H9 (cell line): ENCODE measurements at places on chromosomes 2 and 18. TPM values are rescaled to one million over a fixed set of nuclear protein-coding genes. Genes with fewer than 3 reads are reported as not detected.
A peak's percentile ranks its signal among the peaks of the same experiment; 100 is the strongest.

- no peaks in the 10 kb centered on the region for H3K4me1 ChIP-seq
- no peak overlapping the region for H3K27ac ChIP-seq
- no peaks in the 10 kb centered on the region for H3K36me3 ChIP-seq
- H3K27me3 ChIP-seq, result no peaks in the 10 kb centered on the region
- DNase-seq, result no peak
- no peak overlapping the region for H3K4me3 ChIP-seq
These were observed 576.0 kb downstream of the ARHGAP15 start for GRCh38 chr2:143705108-143705707.

GRCh38 chr2:187429989-187430388 lies 18.1 kb downstream of the CALCRL start:
- H3K4me1 ChIP-seq, result no peaks in the 10 kb centered on the region
- no peaks in the 10 kb centered on the region for H3K27me3 ChIP-seq
- H3K27ac ChIP-seq, result no peak overlapping the region
- DNase-seq, result no peak
- no peaks in the 10 kb centered on the region for H3K36me3 ChIP-seq

GRCh38 chr2:143652692-143653091 lies 523.5 kb downstream of the ARHGAP15 start:
- H3K36me3 ChIP-seq, result no peaks in the 10 kb centered on the region; the same call in 2 of the 3 replicates
- no peak for DNase-seq
- H3K27ac ChIP-seq, result no peak overlapping the region
- H3K4me3 ChIP-seq, result no peak overlapping the region
- no peaks in the 10 kb centered on the region for H3K4me1 ChIP-seq

- H3K27me3 ChIP-seq, result no peaks in the 10 kb centered on the region
- no peak overlapping the region for H3K27ac ChIP-seq
- H3K4me1 ChIP-seq, result no peaks in the 10 kb centered on the region; the same call in 1 of the 2 replicates
- 0 out of 2 replicates have a peak, but pooled peaks cover 1% of the 10 kb centered on the region for H3K36me3 ChIP-seq
- DNase-seq, result peak; percentile 31
These were observed 16.2 kb downstream of the ADRA2B start for GRCh38 chr2:96099861-96100798.

GRCh38 chr2:158936978-158937377 lies 31.5 kb upstream of the TANC1 start:
- H3K36me3 ChIP-seq, result no peaks in the 10 kb centered on the region
- H3K27ac ChIP-seq, result no peak overlapping the region
- no peaks in the 10 kb centered on the region for H3K27me3 ChIP-seq
- H3K4me1 ChIP-seq, result peaks cover 2% of the 10 kb centered on the region; the same call in 1 of the 2 replicates
- no peak for DNase-seq

DNA sequence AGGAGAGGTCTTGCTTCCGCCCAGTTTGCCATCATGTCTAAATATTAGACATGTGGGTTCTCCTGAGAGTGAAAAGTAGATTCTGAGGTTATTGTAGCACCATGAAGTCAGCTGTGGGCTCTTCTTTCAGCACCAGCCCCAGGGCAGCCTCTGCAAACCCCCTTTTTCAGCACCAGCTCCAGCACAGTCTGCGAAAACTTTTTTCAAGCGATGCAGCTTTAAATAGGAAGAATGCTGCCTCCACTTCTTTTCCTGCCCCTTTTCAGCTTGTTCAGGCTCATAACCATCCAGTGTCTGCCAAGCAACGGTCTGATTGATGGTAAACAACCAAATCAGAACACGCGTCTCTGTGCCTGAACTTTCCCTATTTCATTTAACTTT lies at the start of gene COL5A2:
Gene COL5A2, minus strand, starts transcription at position 192 of the 381 bp plus-strand sequence. Its CDS starts 157 bp downstream, at position 35.
- H3K4me3 ChIP-seq, result peak within 1 kb of the TSS; percentile 69
- no peaks in the 10 kb centered on the region for H3K27me3 ChIP-seq
- no peaks in the 10 kb centered on the region for H3K4me1 ChIP-seq
- H3K27ac ChIP-seq, result peak within 1 kb of the TSS; percentile 14
- peak; percentile 42 for DNase-seq

DNA sequence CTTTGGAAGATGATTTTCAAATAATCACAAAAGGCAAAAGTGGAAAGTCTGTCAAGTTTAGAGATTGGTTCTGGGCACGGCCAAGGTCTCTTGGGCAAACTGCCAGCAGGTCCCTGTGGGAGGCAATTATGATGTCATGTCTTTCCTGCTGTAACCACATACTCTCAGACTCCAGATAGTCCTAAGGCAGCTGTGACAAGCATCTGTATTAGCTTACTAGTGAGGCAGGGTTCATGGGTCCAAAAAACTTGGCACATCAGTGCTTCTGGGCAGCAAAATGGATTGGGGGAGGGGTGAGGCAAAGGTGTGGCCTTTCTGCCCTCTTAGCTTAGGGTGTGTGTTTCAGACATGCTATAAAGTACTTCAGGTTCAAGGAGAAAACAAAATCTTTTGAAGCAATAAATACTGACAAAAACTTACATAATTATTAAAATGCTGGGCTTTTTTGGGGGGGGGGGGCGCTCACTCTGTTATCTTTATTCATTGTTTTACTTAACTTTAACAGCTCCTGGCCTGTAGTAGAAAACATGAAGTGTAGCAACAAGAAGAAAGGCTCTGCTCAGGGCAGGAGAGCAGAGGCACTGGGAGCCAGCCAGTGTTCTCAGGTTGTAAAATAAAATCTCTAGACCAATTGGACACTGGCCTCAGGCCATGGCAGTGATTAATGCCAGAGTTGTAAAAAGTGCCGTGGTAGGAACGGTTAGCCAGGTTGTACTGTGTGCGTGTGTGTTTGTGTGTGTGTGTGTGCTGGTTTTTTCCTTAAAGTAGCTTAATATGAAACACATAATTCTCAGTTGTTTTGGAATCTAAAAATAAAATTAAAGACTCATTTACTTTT lies 14.3 kb upstream of the TANC1 start:
- H3K4me3 ChIP-seq, result no peak overlapping the region
- H3K36me3 ChIP-seq, result no peaks in the 10 kb centered on the region
- DNase-seq, result no peak
- H3K4me1 ChIP-seq, result no peaks in the 10 kb centered on the region

DNA sequence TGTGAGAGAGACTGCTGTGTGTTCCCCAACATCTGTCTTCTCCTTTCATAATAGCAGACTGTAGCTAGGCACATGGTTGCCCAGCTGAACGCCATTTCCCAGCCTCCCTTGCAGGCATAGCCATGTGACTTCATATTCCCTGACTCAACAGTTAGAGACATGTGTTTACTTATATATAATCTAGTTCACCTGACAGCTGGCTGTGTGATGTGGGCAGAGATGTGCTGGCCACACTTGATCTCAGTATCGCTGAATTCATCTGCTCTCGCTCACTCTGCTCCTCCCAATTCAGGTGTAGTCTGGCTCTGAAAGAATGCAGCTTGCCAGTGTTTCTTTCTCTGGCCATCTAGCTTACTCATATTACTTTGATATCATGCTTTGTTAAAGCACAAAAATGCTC lies 52.3 kb upstream of the SEC11C start:
- H3K4me1 ChIP-seq, result peaks cover 6% of the 10 kb centered on the region; the same call in 1 of the 2 replicates
- DNase-seq, result no peak
- no peak overlapping the region for H3K27ac ChIP-seq
- H3K36me3 ChIP-seq, result no peaks in the 10 kb centered on the region
- H3K4me3 ChIP-seq, result no peak overlapping the region

DNA sequence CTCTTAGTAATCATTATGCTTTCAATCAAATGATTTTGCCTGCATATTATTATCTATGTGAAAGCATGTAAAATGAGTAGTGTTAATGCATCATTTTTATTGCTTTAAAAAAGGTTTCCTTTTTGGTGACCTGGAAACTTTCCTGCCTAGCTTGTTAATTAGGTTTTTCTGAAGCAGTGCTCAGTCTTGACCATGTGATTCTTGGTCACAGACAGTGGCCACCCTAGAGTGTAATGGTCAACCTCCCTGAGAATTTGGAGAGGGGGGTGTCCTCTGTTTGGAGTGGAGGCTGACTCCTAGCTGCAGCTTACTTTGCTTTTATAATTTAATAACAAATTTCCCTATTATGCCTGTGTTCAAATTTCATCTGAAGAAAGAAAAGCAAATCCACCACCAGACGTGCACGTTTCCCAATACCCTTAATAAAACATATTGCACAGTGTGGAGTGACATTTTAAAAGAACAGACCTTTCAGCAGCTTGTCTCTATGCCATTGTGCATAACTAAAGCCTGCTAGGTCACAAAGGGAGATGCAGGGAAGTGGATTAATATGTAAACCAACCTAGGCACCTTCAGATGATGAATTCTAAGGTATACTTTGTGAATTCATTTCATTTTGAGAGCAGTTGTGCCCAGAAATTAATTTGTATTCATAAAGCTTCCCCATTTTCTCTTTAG lies 130.6 kb downstream of the RPRM start:
- H3K27ac ChIP-seq, result no peak overlapping the region
- H3K36me3 ChIP-seq, result peaks cover 1% of the 10 kb centered on the region; the same call in 1 of the 3 replicates
- no peaks in the 10 kb centered on the region for H3K27me3 ChIP-seq
- no peak overlapping the region for H3K4me3 ChIP-seq

GRCh38 chr2:15829091-15829801 lies 111.1 kb upstream of the MYCN start:
- no peak overlapping the region for H3K4me3 ChIP-seq
- no peak for DNase-seq
- H3K4me1 ChIP-seq, result no peaks in the 10 kb centered on the region; the same call in 1 of the 2 replicates

GRCh38 chr2:2902547-2903281 lies 474.9 kb downstream of the EIPR1 start:
- H3K36me3 ChIP-seq, result no peaks in the 10 kb centered on the region
- DNase-seq, result no peak
- no peaks in the 10 kb centered on the region for H3K4me1 ChIP-seq

- no peaks in the 10 kb centered on the region for H3K27me3 ChIP-seq
- H3K36me3 ChIP-seq, result peaks cover 1% of the 10 kb centered on the region
- DNase-seq, result no peak
These were observed 1.4 kb downstream of the TRIB2 start for GRCh38 chr2:12718015-12718671.

DNA sequence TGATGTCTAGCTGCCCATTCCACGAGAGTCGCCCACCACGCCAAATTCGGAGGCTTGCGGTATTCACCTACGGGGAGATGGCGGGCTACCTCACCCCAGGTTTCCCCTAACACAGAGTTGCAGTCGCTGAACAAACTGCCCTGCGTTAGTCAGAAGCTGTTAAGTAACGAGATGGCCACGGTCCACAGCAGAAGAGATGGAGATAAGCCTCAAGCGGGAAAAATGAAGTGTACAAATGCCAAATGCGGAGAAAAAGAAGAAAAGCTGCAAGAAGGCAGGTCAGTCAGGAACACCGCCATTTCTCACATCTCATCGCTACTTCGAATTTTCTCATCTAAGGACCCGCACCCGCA lies 425 bp downstream of the ASB3 start:
- peak overlapping the region; percentile 97 for H3K4me3 ChIP-seq
- no peaks in the 10 kb centered on the region for H3K27me3 ChIP-seq
- DNase-seq, result peak; percentile 34
- no peaks in the 10 kb centered on the region for H3K4me1 ChIP-seq
- H3K36me3 ChIP-seq, result peaks cover 6% of the 10 kb centered on the region; the same call in 1 of the 3 replicates

DNA sequence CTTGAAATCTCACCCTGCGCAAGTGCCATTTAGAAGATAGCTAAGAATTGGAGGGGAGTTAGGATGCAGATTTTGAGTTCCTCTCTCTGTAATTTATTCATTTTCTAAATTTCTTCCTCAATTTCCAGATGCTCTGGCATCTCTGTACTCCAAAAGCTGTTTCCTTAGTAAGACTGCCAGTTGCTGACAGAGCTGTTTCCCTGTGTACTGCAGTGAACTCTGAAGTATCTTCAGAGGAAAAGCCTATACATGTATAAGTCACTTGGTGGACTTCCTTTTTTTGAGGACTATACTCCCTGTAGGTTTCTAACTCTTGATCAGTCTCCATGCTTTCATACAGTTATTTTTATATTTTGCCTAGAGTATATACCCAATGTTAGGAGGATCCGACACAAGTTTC lies 1.5 kb upstream of the RESP18 start:
- DNase-seq, result no peak
- H3K4me3 ChIP-seq, result no peak overlapping the region
- no peaks in the 10 kb centered on the region for H3K36me3 ChIP-seq

- peaks cover under 1% of the 10 kb centered on the region for H3K36me3 ChIP-seq
- DNase-seq, result peak; percentile 33
- H3K27ac ChIP-seq, result no peak overlapping the region
- H3K4me3 ChIP-seq, result peak overlapping the region; percentile 96
- H3K27me3 ChIP-seq, result no peaks in the 10 kb centered on the region
These were observed 743 bp downstream of the HADHA start for GRCh38 chr2:26243470-26244308.

DNA sequence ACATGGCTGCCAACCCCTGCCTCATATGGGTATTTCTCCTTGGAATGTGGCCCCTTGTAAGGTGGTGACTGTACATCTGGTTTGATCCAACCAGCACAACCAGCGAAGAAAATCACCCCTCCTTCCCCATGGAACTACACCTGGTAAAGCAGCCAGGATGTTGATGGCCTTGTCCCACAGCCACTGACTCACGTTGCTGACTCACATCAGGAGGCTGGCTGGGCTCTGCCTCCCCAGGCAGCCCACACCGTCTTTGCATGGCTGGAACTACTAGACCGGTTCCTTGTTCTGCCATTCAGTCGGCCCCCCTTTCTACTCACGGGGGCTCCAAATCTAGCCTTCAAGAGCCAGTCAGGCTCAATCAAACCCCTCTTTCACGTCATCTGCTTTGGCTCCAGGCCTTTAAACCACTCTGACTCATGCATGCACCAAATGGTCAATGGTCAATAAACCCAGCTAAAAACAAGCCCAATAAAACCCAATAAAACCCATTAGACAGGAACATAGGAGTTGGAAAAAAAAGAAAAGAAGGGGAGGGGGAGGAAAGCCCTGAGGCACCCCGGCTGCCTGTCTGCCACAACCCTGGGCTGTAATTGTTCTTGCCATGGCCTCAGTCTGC lies 114.8 kb downstream of the PLB1 start:
- peaks cover 3% of the 10 kb centered on the region; the same call in 1 of the 2 replicates for H3K4me1 ChIP-seq
- no peak overlapping the region for H3K4me3 ChIP-seq
- H3K36me3 ChIP-seq, result no peaks in the 10 kb centered on the region
- H3K27ac ChIP-seq, result no peak overlapping the region
- no peaks in the 10 kb centered on the region for H3K27me3 ChIP-seq

GRCh38 chr2:206204710-206205109 lies 45.0 kb downstream of the EEF1B2 start:
- H3K36me3 ChIP-seq, result no peaks in the 10 kb centered on the region
- H3K27me3 ChIP-seq, result no peaks in the 10 kb centered on the region
- no peak overlapping the region for H3K27ac ChIP-seq
- DNase-seq, result no peak
- H3K4me3 ChIP-seq, result no peak overlapping the region

- no peaks in the 10 kb centered on the region for H3K36me3 ChIP-seq
- H3K4me3 ChIP-seq, result no peak overlapping the region
- no peaks in the 10 kb centered on the region for H3K27me3 ChIP-seq
- no peak for DNase-seq
- H3K27ac ChIP-seq, result no peak overlapping the region
- H3K4me1 ChIP-seq, result no peaks in the 10 kb centered on the region
These were observed 4.9 kb upstream of the PHLPP1 start for GRCh38 chr18:62710417-62710816.

GRCh38 chr2:88658881-88659537 lies 31.7 kb upstream of the EIF2AK3 start:
- peaks cover 6% of the 10 kb centered on the region; the same call in 1 of the 2 replicates for H3K4me1 ChIP-seq
- H3K27me3 ChIP-seq, result no peaks in the 10 kb centered on the region
- H3K27ac ChIP-seq, result peak overlapping the region; percentile 87
- no peak overlapping the region for H3K4me3 ChIP-seq
- peaks cover 5% of the 10 kb centered on the region for H3K36me3 ChIP-seq

The ADAM23 gene
- 21.4 and 24.2 TPM in 2 replicates for total RNA-seq

The TMEFF2 gene
- total RNA-seq, result 0.39 and 1.1 TPM in 2 replicates

The XDH gene
- total RNA-seq, result 1.4 and 1.6 TPM in 2 replicates

The UGT1A10 gene
- total RNA-seq, result not detected in 2 replicates

The CDH19 gene
- not detected in 2 replicates for total RNA-seq

The RIT2 gene
- 1.2 and 1.3 TPM in 2 replicates for total RNA-seq
